ENCODE measurements at places on chromosomes 11 and 22.

- H3K27ac ChIP-seq = peak within 1 kb of the TSS; percentile 94
- H3K4me3 ChIP-seq = peak within 1 kb of the TSS; percentile 96
- no peaks in the 10 kb centered on the region for H3K27me3 ChIP-seq
- DNase-seq = peak; percentile 99
- H3K4me1 ChIP-seq = peaks cover 55% of the 10 kb centered on the region
Observed at GRCh38 chr11:62831520-62832335, at the start of gene STX5. TSS of gene STX5 (minus strand) at chr11:62832051. CDS start at chr11:62831243, 808 bp downstream.

DNA sequence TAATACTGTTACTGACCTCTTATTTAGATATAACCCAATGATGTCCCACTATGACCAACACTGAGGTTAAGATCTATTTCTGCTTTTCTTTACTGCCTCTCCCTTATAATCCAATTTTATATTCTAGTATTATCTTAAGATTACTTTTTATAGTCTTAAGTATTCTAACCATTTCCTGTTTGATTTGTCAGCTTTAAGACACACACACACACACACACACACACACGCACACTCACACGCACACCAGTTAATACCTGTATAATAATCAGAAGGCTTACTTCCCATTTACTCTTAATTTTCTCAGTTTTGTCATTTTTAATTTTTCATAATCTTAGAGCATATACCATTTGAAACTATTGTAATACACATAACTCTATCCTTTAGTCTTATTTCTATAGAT is 226.0 kb upstream of the C11orf87 start:
- H3K4me1 ChIP-seq = no peaks in the 10 kb centered on the region
- H3K36me3 ChIP-seq = no peaks in the 10 kb centered on the region
- H3K27me3 ChIP-seq = no peaks in the 10 kb centered on the region
- no peak for DNase-seq

- DNase-seq = no peak
- H3K27me3 ChIP-seq = no peaks in the 10 kb centered on the region
- H3K27ac ChIP-seq = peak overlapping the region; percentile 65
- peaks cover 4% of the 10 kb centered on the region for H3K36me3 ChIP-seq
- peaks cover 43% of the 10 kb centered on the region for H3K4me1 ChIP-seq
- H3K4me3 ChIP-seq = peak overlapping the region; percentile 92
Observed at GRCh38 chr22:21628386-21629254, 1.2 kb downstream of the YDJC start.

- H3K27ac ChIP-seq = peak overlapping the region; percentile 73
- H3K36me3 ChIP-seq = no peaks in the 10 kb centered on the region
- no peaks in the 10 kb centered on the region for H3K27me3 ChIP-seq
- no peaks in the 10 kb centered on the region for H3K4me1 ChIP-seq
- H3K4me3 ChIP-seq = no peak overlapping the region
Observed at GRCh38 chr11:6745465-6746015, 26.2 kb downstream of the OR2AG2 start.

DNA sequence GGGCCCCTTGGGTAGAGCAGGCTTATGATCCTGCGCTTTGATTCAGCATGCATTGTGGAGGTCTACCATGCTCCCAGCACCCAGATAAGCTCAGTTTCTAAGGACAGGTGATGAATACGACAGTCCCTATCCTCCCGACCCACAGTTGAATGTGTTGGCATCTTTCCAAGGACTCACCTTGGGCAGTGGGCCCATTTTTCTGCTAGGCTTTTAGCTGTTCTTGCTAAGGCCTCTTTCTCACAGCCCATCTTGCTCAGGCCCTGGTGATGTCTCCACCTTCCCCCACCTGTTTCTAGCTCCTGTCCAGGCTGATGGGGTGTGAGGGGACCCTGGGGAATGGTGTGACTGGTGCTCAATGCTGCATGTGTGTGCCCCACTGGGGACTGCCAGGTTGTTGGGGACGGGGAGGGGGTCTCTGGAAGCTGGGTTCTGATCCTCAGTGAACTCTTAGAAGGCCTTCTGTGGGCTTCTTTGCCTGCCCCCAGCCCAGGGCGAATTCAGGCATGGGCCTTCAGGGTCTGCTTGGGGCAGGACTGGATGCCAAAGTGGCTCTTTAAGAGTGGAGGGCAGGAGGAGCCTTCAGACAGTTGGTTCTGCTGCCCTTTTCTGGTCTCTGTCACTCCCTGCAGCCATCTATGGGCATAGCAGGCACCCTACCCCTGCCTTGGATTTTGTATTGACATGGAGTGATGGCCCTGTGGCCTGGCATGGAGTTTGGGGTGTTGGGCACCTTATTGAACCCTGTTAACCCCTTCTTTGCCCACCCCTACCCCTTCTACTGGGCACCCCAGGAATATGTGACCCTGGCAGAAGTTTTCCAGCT is 33.1 kb downstream of the PHLDB1 start:
- H3K4me3 ChIP-seq = no peak overlapping the region
- no peaks in the 10 kb centered on the region for H3K4me1 ChIP-seq
- DNase-seq = no peak

DNA sequence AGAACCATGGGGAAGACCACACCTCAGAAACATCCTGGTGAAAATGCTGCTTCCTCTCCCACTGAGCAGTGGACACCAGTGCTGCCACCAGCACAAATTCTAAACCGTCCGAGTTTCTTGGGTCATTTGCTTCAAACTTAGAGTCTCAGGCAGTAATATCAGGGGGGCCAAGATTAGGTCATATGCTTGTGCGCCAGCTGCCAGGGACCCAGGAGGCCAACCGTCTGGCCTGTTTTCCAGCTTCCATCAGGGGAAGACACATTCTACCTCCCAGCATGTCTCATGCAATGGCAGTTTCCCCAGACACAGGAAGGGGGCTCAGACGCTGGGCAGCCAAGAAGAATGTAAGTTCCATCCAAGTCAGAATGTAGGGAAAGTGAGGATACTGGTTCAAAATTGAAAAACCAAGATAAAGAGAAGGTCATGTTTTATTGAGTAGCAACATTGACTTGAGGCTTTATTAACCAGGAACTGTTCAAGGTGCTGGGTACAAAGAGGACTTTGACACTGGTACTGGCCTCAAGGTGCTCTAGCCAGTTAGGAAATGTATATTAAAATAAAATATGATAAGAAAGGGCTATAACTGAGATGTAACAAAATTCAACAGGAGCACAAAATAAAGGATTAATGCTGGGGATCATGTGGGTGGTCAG is 59.7 kb upstream of the EED start:
- DNase-seq = no peak
- no peaks in the 10 kb centered on the region for H3K36me3 ChIP-seq
- H3K27me3 ChIP-seq = no peaks in the 10 kb centered on the region

DNA sequence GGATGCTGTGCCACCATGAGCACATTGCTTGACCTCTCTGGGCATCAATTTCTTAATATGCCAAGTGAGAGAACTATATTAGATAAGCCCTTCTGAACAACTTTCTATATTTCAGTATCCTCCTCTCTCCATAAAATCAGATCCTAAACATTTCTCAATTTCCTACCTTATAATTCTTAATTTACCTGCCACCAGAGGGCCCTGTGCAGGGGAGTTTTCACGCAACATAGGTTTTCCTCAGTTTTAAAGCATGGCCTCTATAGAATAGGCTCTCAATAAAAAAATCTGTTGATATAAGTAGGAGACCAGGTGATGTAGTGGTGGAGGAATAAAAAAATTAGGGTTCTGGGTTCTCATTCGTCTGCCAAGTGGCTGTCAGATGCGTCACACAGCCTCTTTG is 83.7 kb upstream of the DBX1 start:
- H3K27me3 ChIP-seq = no peaks in the 10 kb centered on the region
- no peak overlapping the region for H3K4me3 ChIP-seq
- DNase-seq = no peak
- H3K27ac ChIP-seq = no peak overlapping the region

- no peak overlapping the region for H3K27ac ChIP-seq
- no peaks in the 10 kb centered on the region for H3K36me3 ChIP-seq
- DNase-seq = no peak
- no peak overlapping the region for H3K4me3 ChIP-seq
Observed at GRCh38 chr11:9136741-9137140, 45.3 kb upstream of the SCUBE2 start.

DNA sequence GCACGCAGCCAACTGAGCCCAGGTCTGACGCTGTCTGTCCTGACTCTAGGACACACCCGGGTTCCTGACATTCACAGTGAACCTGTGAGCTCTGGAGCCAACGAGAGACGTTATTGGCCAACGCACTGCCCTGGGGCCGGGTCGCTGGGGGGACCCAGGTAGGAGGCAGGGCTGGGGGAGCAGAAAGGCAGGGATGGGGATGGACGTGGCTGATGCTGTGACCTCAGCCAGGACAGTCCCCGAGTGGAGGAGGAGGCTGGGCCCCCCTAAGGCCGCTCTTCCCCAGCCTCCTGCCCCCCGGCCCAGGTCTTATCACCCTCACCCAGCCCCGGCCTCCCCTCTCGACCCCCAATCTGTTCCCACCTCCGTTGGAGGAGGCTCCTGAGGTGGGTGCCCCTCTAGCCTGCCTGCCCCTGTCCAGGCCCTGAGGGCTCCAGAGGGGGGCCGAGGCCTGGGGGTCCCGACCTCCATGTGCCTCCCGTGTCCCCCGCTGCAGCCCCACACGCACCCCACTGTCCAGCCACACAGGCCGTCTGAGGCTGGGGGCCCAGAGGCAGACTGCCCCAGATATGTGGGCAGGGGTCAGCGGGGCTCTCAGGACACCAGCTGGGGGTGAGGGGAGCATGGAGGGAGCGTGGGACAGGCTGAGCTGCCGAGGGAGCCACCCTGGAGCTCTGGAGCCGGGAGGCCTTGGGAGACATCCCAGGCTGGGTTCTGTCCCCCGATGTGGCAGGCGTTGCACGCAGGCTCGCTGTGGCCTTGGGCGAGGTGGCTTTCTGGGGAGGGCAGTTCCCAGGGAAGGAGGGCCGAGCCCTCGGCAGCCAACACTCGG is 29.2 kb upstream of the MUC5AC start:
- no peak overlapping the region for H3K4me3 ChIP-seq
- H3K36me3 ChIP-seq = no peaks in the 10 kb centered on the region
- no peaks in the 10 kb centered on the region for H3K27me3 ChIP-seq
- no peak overlapping the region for H3K27ac ChIP-seq
- DNase-seq = no peak

- no peaks in the 10 kb centered on the region for H3K36me3 ChIP-seq
- no peaks in the 10 kb centered on the region for H3K27me3 ChIP-seq
- H3K4me3 ChIP-seq = no peak overlapping the region
- no peak for DNase-seq
Observed at GRCh38 chr22:48567213-48567975, 1260.3 kb downstream of the BRD1 start.

- DNase-seq = no peak
- no peak overlapping the region for H3K4me3 ChIP-seq
- H3K4me1 ChIP-seq = peaks cover 14% of the 10 kb centered on the region
- no peak overlapping the region for H3K27ac ChIP-seq
Observed at GRCh38 chr22:37163575-37164504, 14.1 kb upstream of the IL2RB start.

DNA sequence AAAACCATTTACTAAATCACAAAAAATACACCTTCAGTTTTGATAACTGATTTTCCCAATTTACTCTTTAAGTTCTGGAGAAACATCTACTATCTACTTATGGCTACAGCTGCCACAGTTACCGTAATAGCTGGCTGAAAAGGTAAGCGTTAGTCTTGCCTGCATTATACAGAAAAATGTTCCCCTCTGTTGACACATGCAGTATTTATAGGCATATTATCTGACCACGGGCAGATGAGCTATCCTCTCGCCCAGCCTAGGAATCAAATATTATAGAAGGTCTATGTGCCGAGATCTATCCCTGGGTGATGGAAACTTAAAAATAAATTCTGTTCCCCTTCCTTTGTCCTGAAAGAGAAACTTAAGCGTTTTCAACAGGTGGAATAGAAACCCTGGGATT is 283.8 kb downstream of the CADM1 start:
- H3K27ac ChIP-seq = no peak overlapping the region
- no peaks in the 10 kb centered on the region for H3K4me1 ChIP-seq
- DNase-seq = no peak
- H3K4me3 ChIP-seq = no peak overlapping the region
- no peaks in the 10 kb centered on the region for H3K36me3 ChIP-seq
- no peaks in the 10 kb centered on the region for H3K27me3 ChIP-seq

GRCh38 chr11:36061471-36061870 is 117.6 kb downstream of the LDLRAD3 start:
- no peaks in the 10 kb centered on the region for H3K36me3 ChIP-seq
- H3K4me1 ChIP-seq = no peaks in the 10 kb centered on the region
- no peak overlapping the region for H3K27ac ChIP-seq
- H3K4me3 ChIP-seq = no peak overlapping the region

- no peaks in the 10 kb centered on the region for H3K27me3 ChIP-seq
- peaks cover 16% of the 10 kb centered on the region for H3K4me1 ChIP-seq
- H3K4me3 ChIP-seq = no peak overlapping the region
Observed at GRCh38 chr11:128733440-128734102, 39.7 kb downstream of the FLI1 start.

DNA sequence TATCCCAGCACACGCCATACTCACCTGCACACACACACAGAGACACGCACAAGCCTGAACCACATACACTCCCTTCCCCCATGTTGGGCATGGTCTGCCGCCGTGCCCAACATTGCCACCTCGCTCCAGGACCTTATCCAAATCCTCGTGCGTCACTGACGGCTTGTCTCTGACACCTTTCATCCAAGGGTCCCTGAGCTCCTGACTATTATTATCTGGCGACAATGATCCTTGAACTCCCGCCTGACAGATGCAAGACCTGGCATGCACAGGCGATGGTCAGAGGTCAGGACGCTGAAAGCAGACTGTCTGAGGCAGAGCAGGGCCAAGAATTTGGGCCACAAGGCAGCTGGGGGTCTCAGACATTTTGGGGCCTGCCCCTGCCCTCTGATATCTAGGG is 4.2 kb downstream of the MB start:
- no peak overlapping the region for H3K27ac ChIP-seq
- no peak for DNase-seq
- H3K4me1 ChIP-seq = no peaks in the 10 kb centered on the region
- no peaks in the 10 kb centered on the region for H3K36me3 ChIP-seq
- no peaks in the 10 kb centered on the region for H3K27me3 ChIP-seq

DNA sequence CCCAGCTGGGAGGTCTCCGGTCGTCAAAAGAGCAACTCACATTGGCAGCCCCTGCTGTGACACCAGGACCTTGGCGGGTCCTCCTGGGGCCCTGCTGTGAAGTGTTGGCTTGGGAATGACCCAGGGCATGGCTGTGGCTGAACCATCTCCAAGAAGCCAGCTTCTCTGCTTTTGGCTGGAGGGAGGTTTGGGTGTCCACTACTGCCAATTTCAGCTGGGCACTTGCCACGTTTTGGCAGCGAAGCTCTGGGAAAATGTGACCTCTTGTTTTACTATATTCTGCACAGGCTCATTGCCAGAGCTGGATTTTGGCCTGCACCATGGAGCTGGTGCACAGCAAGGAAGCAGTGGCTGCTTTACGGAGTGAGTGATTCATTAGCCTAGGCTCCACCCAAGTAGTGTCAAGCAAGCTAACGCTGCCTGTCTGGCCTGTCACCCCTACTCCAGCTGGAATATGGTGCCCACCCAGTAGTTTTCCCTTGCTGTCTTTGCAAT is 24.3 kb upstream of the SMCO4 start:
- no peak overlapping the region for H3K27ac ChIP-seq
- H3K4me1 ChIP-seq = peaks cover 16% of the 10 kb centered on the region
- no peaks in the 10 kb centered on the region for H3K36me3 ChIP-seq
- no peaks in the 10 kb centered on the region for H3K27me3 ChIP-seq
- no peak overlapping the region for H3K4me3 ChIP-seq
